ENCODE measurements at places on chromosomes 4 and X. TPM values are rescaled to one million over a fixed set of nuclear protein-coding genes. Genes with fewer than 3 reads are reported as not detected.

GRCh38 chr4:17195461-17196275, 297.2 kb upstream of the LDB2 start:
- DNase-seq = no peak

- DNase-seq = no peak
Measured at GRCh38 chr4:6969826-6970800, 60.5 kb downstream of the TBC1D14 start.

DNA sequence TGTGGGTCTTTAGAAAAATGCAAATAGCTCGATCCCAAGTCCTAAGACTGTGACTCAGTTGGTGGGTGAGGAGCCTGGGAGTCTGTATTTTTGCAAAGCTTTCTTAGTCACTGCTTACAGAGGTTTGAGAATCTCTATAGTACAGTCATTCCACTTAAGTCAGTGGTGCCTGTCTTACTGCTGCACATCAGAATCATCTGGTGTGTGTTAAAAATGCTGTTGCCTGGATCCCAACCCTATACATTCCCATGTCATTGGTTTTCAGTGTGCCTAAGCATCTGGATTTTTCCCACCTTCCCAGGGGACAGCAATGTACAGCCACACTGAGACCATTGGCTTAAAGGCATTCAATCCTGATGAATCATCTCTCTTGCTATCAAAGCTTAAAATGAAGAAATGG, 21.0 kb upstream of the GEMIN8 start:
- no peak for DNase-seq

- no peak for DNase-seq
Measured at GRCh38 chrX:150863191-150863590, 35.3 kb downstream of the CD99L2 start.

- no peak for DNase-seq
Measured at GRCh38 chr4:173214661-173215060, 46.0 kb downstream of the GALNT7 start.

DNA sequence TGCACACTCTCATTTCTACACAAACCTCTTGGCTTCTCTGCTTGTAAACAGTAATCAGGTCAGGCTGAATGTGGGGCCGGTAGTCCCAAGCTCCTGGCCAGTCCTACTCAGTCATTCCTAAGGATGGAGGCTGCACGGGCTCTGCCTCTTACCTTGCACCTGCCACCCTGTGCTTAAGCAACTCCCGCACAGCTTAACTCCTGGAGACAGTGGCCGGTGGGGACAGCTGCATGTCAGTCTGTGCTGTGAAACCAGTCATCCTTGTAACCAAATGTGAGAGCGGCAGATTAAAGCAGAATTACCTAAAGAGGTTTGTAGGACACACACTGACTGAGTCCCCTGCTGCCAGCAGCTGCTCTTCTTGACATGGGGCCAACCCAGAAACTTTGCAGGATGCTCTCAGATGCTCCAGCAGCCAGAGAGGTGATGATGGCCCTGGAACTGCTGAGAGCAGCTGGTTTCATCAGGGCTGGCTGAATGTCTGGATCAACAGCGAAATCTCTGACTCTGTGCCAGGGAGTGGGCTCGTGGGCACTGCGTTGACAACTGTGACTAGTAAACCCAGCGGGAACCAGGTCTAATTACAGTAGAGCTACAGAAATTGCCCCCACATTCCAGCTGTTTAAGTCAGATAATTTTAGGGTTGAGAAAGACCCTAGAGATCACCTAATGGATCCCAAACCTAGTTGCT, 123.7 kb downstream of the ANAPC4 start:
- DNase-seq = no peak

DNA sequence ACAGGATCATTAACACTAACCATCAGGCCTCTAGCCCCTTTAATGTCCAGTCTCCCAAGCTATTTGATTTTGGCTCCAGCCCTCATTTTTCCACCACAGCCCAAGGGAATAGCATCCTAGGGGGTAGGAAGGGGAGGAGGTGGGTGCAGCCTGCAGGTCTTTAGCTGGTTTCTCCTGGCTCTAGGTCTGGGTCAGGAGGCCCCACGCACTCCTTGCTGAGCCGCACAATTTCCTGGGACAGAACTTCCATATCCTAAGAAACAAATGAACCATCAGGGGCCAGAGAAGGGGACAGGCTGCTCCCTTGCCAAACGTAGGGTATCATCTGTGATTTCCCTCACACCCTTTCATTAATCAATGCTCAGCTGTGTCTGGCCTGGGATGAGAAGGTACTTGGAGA, 2.4 kb upstream of the KCND1 start:
- DNase-seq = peak; percentile 19

DNA sequence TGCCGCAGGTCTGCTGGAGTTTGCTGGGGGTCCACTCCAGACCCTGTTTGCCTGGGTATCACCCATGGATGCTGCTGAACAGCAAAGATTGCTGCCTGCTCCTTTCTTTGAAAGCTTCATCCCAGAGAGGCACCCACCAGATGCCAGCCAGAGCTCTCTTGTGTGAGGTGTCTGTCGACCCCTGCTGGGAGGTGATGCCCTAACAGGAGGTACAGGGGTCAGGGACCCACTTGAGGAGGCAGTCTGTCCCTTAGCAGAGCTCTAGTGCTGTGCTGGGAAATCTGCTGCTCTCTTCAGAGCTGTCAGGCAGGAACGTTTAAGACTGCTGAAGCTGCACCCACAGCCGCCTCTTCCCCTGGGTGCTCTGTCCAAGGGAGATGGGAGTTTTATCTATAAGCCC, 162.7 kb downstream of the NAF1 start:
- no peak for DNase-seq

PLAC8 gene
- total RNA-seq = 4.5 TPM

APEX2 gene
- total RNA-seq = 9.0 TPM

LRAT gene
- 4.1 TPM for total RNA-seq

ATP8A1 gene
- 54.6 TPM for total RNA-seq

PNMA6F gene
- total RNA-seq = not detected
